ENCODE measurements at places on chromosomes 3 and 15. TPM values are rescaled to one million over a fixed set of nuclear protein-coding genes. Genes with fewer than 3 reads are reported as not detected.

Gene MUSTN1
- 0.43 TPM for total RNA-seq

Gene SEMA3G
- 0.40 TPM for total RNA-seq

GRCh38 chr3:88410259-88410658, 260.5 kb downstream of the C3orf38 start:
- no peak for DNase-seq

GRCh38 chr3:143685491-143685890, 162.8 kb downstream of the SLC9A9 start:
- DNase-seq: no peak

Data from SK-MEL-5 (cell line).